ENCODE measurements at places on chromosomes 7 and 10.

DNA sequence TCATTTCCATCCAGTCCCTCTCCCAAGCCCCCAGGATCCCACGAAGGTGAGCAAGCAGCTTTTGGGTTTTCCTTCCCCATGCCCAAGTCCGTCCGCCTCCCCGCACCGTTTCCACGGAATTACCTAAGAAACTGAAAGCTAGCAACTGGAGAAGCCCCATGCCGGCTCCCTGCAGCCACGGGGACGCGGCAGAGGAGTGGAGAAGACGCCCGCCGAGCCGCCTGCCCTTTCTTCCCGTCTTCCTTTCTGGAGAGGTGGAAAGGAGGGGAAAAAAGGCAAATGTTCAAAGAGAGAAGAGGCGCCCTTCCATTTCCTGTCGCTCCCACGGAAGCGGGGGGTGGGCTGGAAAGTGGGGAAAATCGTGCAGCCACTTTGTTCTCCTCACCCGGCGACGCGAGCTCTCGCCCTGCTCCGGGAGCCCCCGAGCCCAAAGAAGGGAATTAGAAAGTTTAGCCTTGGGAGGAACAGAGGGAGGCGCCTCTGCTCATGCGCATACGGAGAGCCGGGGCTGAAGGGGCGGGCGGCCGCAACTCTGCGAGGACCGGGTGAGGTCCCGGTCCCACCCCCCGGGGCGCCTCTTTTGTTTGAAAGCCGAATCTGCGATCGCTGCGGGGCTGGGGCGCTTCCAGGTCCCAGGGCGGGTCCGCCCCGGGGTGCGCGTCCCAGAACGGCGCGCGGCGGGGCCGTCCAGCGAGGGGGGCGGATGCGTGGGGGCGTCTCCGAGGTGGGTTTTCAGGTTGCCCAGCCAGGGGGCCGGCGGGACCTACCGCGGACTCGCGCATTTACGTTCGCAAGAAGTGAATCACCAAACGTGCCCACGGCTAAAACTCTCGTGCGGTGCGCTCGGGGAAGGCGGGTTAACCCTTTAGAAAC is at the start of gene LAMB1:
LAMB1 (minus strand) TSS at position 436 of the 873 bp plus-strand sequence; CDS start at position 160, 276 bp downstream.
- DNase-seq, result peak; percentile 84

- no peak for DNase-seq
Observed at GRCh38 chr7:151776876-151777494, 99.9 kb downstream of the PRKAG2 start.

GRCh38 chr7:134167250-134167649 is 40.1 kb downstream of the LRGUK start:
- no peak for DNase-seq

GRCh38 chr7:96151889-96152288 is 170.0 kb downstream of the SLC25A13 start:
- DNase-seq, result no peak

DNA sequence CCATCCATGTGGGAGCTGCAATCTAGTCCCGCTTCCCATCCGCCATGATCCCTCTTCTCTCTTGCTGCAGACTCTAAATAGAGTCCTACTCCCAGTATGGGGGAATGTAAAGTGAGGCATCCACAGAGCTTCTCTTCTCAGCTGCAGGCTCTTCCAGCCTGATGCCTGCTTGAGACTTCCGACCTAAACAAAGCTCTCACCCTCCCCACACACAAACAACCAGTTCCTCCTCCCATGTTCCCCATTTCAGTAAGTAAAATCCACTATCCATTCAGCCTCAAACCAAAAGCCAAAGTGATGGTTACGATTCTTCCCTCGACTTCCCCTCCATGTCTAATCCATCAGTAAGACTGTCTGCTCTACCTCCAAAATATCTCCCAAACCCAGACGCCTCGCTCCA is 108.2 kb upstream of the NFE2L3 start:
- DNase-seq, result no peak

DNA sequence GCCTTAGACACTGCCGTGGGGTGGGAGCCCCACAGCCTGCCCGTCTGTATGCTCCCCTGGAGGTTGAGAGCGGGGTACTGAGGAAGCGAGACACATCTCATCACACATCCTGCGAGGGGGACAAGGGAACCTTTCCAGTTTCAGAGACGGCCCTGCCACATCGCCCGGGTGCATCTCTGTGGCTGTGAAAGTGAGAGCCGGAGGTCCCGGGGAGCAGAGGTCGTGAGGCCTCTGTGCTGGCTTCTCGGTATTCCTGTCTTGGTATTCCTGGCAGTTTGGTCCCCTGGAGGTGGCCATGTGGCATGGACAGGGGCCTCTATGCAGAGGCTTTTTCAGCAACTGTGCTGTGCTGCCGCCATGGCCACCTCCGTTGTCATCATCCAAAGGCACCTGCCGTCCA is 30.8 kb upstream of the UNCX start:
- DNase-seq, result no peak

- no peak for DNase-seq
Observed at GRCh38 chr10:84015877-84016595, 123.3 kb upstream of the GHITM start.

GRCh38 chr10:102678842-102679289 is 34.6 kb downstream of the TRIM8 start:
- DNase-seq, result peak; percentile 46

DNA sequence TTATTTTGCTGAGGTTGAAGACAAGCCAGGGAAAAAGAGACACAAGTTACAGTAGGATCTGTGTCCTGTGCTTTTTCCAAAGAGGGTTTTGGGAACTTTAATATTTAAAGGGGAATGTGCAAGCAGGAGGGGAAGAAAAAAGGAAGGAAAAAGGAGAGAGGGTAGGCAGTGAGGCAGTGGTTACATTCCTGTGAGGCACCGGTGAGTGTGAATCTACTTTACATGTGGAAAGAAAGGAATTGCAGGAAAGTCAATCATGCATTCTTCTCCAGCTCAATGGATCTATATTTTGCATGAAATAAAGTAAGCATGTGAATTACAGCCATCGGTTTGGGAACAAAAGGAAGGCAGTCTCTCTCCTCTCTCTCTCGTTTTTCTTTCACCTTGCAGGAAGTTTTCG is 12.6 kb upstream of the DYNC2I1 start:
- no peak for DNase-seq

- DNase-seq, result peak; percentile 66
Observed at GRCh38 chr7:100705320-100705752, 585 bp upstream of the POP7 start.

GRCh38 chr7:11642276-11642675 is 189.7 kb downstream of the THSD7A start:
- DNase-seq, result no peak

DNA sequence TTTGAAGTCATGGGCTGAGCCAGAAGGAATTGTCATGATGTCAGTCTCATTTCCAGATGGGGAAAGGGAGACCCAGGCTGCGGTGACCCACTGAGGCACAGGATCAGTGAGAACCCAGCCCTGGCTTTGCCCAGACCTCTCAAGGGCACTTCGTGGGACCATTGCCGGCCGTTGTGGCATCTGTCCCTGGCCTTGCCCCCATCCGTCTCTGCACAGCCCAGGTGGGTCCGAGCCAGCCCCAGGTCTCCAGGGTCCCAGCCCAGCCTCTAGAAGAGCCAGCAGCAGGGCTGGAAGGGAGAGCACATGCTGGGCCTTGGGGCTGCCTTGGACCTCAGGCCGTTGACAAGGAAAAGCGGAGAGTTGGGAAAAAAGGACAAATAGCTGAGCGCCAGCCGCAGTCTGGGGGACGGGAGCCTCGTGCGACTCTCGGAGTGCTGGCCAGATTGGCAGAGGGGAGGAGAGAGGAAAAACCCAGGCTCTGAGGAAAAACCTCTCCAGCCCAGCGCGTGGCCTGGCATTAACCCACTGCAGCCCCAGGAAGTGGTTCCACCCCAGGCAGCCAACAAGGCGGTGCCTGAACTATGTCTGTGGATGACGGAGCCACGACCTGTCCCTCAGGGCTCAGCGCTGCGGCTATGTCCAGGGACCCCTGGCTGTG is 30.2 kb downstream of the GRIFIN start:
- DNase-seq, result no peak

Data from fibroblast of skin of back (primary cell).